ENCODE measurements at places on chromosomes 12 and 14.
A peak's percentile ranks its signal among the peaks of the same experiment; 100 is the strongest.

DNA sequence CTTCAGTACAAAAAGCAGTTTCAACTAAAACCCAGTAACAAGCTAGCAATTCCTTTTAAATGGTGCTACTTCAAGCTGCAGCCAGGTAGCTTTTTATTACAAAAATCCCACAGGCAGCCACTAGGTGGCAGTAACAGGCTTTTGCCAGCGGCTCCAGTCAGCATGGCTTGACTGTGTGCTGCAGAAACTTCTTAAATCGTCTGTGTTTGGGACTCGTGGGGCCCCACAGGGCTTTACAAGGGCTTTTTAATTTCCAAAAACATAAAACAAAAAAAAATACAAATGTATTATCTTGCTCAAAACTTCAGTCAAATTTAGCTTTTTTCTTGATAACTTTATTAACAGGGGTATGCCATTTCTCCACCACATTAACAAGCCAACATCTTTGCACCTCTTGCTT is 3.6 kb upstream of the CLEC4E start:
- peak; percentile 60 for DNase-seq

DNA sequence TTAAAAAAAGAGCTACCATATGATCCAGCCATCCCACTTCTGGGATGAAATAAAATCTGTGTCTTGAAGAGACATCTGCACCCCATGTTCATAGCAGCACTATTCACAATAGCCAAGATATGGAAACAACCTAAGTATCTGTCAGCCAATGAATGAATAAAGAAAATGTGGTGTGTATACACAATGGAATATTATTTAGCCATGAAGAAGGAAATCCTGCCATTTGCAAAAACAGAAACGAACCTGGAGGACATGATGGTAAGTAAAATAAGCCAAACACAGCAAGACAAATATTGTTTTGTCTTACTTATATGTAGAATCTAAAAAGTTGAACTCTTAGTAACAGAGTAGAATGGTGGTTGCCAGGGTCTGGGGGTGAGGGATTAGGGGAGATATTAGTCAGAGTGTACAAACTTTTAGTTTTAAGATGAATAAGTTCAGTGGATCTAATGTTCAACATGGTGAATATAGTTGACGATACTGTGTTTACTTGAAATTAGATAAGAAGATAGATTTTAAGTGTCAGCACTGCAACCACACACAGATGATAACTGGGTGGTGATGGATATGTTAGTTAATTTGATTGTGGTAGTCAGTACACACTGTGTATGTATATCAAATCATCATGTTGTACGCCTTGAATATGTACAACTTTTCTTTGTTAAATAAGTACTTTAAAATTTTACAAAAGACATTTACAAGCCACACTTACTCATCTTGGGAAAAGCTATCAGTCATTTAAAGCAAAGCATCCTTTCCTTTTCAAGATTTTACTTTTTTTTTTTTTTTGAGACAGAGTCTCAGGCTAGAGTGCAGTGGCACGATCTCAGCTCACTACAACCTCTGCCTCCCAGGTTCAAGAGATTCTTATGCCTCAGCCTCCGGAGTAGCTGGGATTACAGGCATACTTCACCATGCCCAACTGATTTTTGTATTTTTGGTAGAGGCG is 89.9 kb downstream of the BICD1 start:
- DNase-seq, result no peak

DNA sequence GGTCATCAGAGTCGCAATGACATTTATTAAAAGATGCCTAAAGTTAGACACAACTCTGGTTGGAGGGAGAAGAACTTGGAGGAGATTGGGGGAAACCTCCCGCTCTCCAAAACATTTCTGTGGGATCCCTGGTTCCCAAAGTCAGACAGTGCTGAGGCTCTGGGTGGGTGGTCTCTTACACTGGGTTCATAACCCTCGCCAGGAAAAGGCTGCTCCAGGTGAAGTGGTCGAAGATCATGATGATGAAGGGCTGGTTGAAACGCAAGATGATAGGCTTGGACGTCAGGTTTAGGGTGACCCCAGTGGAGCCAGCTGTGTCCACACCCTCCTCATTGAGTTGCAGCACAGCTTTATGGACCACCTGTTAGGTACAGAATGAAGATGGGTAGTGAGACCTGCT is 11.2 kb upstream of the SERPINA10 start:
- DNase-seq, result no peak

DNA sequence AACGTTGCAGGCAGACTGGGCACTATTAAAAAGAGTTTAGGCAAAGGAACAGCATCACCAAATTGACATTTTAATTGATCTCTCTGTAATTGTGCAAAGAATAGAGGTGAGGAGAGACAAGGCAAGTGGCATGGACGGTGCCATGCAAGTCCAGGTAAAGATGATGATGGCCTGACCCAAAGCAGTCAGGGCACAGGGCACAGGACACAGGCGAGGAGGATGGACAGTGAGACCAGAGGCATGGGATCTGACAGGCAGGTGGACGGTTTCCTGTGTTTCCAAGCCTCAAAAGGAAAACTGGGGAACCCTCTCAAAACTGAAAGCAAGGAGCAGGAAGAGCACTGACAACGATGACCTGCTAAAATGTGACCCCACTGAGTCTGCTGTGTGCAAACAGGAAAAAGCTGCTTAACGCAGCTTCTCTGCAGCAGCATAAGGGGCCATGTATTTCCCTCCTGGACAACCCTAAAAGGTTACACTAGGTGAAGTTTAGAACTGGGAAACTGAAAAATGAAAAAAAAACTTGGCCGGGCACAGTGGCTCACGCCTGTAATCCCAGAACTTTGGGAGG is 50.9 kb downstream of the CLIP1 start:
- no peak for DNase-seq

DNA sequence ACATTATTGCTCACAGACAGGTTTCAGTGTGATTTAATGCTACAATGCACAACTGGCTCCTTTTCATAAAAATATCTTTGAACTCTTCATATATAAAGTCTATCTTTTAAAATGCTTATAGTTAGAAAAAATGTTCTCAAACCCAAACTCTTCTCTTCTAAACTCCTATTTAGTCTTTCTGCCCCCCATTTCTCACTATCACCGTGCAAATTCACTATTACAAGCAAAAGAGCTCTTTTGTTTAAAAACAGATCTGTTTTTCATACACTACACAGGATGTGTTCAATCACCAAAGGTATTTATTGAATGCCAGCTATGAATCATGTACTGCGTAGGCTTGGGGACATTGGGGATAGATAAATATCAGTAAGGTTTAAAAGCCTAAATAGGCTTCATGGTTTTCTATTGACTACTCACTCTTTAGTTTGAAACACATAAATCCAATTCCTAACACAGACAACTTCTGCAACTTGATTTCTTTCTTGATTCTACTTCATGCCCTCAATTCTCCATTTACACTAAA is 692.3 kb downstream of the C12orf50 start:
- no peak for DNase-seq

DNA sequence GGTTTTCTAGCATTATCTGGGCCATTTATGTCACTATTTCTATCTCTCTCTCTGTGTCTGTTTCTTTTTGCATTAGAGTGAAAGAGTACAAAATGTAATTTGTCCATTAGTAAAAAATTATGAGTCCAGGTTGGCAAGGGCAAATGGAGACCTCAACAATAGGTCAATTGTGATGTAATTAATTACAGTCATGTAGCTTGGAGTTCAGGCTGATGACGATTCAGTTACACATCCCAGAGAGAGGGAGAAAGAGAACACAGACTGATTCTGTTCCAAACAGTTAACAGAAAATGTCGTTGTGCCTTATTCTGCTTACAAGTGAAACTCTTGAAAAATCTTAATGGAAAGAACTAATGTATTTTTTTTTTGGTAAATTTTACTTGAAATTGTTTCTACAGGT is 83.3 kb downstream of the ATXN7L3B start:
- no peak for DNase-seq

DNA sequence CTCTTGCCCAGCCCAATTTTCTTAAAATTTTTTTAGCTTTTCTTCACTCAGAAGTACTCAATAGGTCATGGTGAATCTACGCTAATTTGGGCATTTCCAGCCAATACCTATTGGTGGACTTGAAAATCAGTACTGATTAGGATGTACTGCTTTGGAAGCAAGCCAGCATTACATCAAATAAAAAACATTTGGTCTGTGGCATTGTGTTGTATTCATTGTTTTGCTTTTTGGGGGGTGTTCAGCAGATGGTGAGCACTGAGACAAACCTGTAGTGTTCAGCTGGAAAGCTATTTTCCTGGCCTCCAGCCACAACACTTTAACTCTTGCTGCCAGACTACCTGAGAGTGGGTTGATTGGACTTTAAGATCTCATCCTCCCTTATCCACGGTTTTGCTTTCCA is 4.0 kb downstream of the MAPKAPK5 start:
- DNase-seq, result no peak

DNA sequence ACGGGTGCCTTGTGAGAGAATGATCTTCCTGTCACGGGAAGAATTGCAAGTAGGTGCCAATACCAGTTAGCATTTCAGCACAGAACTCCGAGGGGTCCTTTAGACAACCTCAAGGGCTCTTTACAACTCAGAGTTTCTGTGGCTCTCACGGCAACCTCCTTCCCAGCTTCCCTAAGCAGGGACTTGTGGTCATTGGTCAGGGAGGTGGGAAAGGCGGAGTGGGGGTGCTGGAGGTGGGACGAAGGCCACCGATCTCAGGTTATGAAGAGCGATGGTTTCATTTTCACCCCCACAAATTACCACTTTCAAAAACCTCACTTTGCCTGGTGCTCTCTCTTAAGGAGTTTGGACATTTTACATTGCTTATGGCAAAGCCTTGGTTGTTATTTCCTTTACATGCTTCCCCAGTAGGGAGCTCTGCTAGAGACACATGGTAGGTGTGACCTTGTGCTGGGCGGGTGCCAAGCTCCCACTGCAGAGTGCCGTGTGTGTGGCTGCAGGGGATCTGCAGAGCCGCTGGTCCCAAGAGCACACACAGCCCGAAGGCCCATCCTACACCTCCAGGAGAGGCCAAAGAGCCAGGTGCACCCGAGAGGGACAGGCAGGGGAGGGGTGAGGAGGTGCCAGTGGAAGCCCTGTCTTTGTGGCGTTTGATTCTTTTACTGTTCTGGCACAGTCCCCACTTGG is 21.4 kb downstream of the BCL2L14 start:
- DNase-seq, result peak; percentile 29

- DNase-seq, result no peak
These were observed 92.9 kb upstream of the EGLN3 start for GRCh38 chr14:34043627-34044372.

GRCh38 chr14:73474952-73475351 is 15.8 kb upstream of the RIOX1 start:
- DNase-seq, result no peak

DNA sequence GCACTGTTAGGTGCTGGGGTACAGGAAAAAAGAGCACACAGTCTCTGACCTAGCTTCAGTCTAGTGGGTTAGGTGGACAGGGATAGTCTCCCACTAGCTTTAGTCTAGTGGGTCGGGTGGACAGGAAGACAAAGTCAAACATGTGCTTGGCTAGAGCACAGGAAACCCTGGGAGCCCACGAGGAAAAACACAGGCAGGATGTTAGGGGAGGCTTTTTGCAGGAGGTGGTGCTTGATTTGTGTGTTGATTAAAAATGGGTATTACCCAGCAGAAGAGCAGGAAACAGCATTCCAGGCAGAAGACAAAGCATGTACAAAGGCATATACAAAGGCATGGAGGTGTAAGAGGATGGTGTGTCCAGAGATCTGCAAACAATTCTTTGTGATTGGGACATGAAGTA is 23.3 kb downstream of the SLC38A2 start:
- no peak for DNase-seq

DNA sequence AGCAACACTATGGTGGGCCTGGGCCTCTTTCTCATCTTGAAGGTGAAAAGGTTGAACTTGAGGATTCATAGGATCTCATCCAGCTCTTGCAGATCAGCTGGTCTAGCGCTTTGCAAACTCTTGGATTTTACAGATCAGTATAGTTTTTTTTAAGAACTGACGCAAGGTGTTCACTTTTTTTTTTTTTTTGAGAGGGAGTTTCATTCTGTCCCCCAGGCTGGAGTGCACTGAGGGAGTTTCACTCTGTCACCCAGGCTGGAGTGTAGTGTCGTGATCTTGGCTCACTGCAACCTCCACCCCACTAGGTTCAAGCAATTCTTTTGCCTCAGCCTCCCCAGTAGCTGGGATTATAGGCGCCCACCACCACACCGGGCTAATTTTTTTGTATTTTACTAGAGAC is 20.4 kb upstream of the LGMN start:
- no peak for DNase-seq
